Pancreas (tissue), 10 donors: ENCODE measurements at places on chromosomes 7 and 10. TPM values are rescaled to one million over a fixed set of nuclear protein-coding genes. Genes with fewer than 3 reads are reported as not detected.

GRCh38 chr10:98431016-98431415 is 15.7 kb downstream of the HPS1 start:
- H3K27ac ChIP-seq = no peak overlapping the region
- H3K36me3 ChIP-seq = peaks cover 18% of the 10 kb centered on the region
- no peak overlapping the region for H3K4me3 ChIP-seq

The SPDYE1 gene
- total RNA-seq = not detected

GRCh38 chr7:103343758-103344452 is 662 bp downstream of the DNAJC2 start:
- H3K27me3 ChIP-seq = no peaks in the 10 kb centered on the region
- no peak for DNase-seq
- peak overlapping the region; percentile 96 for H3K4me3 ChIP-seq

- no peak overlapping the region for H3K27ac ChIP-seq
- H3K36me3 ChIP-seq = no peaks in the 10 kb centered on the region
- H3K4me3 ChIP-seq = no peak overlapping the region
- H3K27me3 ChIP-seq = no peaks in the 10 kb centered on the region
- DNase-seq = no peak
- no peaks in the 10 kb centered on the region for H3K4me1 ChIP-seq
Measured at GRCh38 chr7:86914551-86914950, 144.9 kb downstream of the ELAPOR2 start.

- no peak overlapping the region for H3K27ac ChIP-seq
- no peak for DNase-seq
- no peak overlapping the region for H3K4me3 ChIP-seq
- H3K36me3 ChIP-seq = no peaks in the 10 kb centered on the region
- no peaks in the 10 kb centered on the region for H3K27me3 ChIP-seq
Measured at GRCh38 chr10:97047788-97048187, 138.0 kb downstream of the SLIT1 start.

GRCh38 chr10:119364645-119365600 is 157.6 kb downstream of the GRK5 start:
- peaks cover 12% of the 10 kb centered on the region for H3K4me1 ChIP-seq
- H3K4me3 ChIP-seq = no peak overlapping the region
- H3K27me3 ChIP-seq = no peaks in the 10 kb centered on the region

The TFR2 gene
- 0.51 TPM for total RNA-seq

The NME8 gene
- not detected for total RNA-seq

DNA sequence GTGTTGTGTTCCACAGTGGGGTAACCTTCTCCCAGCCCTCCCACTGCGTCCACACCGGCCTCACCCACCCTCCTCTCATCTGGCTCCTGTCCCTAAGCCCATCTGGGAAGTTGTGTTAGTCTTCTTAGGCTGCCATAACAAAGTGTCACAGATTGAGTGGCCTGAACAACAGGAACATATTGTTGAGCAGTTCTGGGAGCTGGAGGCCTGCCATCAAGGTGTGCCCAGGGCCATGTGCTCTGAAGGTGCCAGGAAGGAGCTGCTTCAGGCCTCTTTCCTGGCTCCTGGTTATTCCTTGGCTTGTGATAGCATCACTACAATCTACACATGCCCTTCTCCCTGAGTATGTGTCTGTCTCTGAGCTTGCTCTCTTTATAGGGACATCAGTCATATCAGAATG is 327.6 kb upstream of the COBL start:
- no peaks in the 10 kb centered on the region for H3K4me1 ChIP-seq
- H3K4me3 ChIP-seq = no peak overlapping the region
- no peaks in the 10 kb centered on the region for H3K27me3 ChIP-seq
- H3K27ac ChIP-seq = no peak overlapping the region
- DNase-seq = no peak
- no peaks in the 10 kb centered on the region for H3K36me3 ChIP-seq

- H3K36me3 ChIP-seq = no peaks in the 10 kb centered on the region
- no peaks in the 10 kb centered on the region for H3K27me3 ChIP-seq
- DNase-seq = no peak
- H3K27ac ChIP-seq = no peak overlapping the region
- no peak overlapping the region for H3K4me3 ChIP-seq
- no peaks in the 10 kb centered on the region for H3K4me1 ChIP-seq
Measured at GRCh38 chr7:158726277-158726807, 21.7 kb upstream of the NCAPG2 start.

- DNase-seq = peak; percentile 61
- peak overlapping the region; percentile 2 for H3K27ac ChIP-seq
- no peaks in the 10 kb centered on the region for H3K27me3 ChIP-seq
- no peaks in the 10 kb centered on the region for H3K4me1 ChIP-seq
Measured at GRCh38 chr10:116631871-116632295, 11.1 kb downstream of the PNLIPRP2 start.

DNA sequence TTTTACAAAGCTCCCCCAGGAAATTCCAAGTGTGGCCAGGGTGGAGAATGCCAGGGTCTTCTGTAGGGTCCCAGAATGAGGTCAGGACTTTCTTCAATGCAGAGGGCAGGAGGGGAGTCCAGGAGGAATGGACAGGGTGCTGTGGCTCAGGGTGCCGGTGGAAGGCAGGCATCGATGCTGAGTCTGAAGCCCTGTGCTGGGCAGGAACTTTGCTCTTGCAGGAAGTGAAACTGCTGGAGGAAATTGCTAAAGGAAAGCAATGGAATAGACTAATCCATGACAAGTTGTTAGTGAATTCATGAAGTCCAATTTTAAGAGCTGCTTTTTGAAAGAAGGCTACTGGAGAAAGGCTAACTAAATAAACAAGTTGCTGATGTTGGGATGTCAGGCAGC is 14.8 kb downstream of the PTPRE start:
- no peaks in the 10 kb centered on the region for H3K27me3 ChIP-seq
- no peaks in the 10 kb centered on the region for H3K4me1 ChIP-seq
- H3K36me3 ChIP-seq = no peaks in the 10 kb centered on the region
- no peak overlapping the region for H3K27ac ChIP-seq
- DNase-seq = no peak

DNA sequence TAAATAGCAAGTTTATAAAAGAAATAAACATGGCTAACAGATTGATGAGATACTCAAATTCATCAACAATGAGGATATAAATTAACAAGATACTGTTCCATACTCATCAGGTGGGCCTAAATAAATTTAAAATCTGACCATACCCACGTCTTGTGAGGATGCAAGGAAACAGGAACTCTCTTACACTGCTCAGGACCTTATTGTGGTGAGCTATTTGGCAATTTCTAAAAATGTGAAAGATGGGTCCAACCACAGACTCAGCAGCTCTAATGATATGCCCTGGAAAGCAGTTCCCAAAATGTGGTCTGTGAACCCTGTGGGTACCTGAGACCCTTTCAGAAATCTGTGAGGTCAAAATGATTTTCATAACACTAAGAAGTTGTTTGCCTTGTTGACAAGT is 21.5 kb downstream of the RPP38 start:
- no peak overlapping the region for H3K27ac ChIP-seq
- H3K27me3 ChIP-seq = no peaks in the 10 kb centered on the region
- no peak for DNase-seq
- no peak overlapping the region for H3K4me3 ChIP-seq
- H3K36me3 ChIP-seq = no peaks in the 10 kb centered on the region

The NANOS1 gene
- total RNA-seq = 0.56 TPM

DNA sequence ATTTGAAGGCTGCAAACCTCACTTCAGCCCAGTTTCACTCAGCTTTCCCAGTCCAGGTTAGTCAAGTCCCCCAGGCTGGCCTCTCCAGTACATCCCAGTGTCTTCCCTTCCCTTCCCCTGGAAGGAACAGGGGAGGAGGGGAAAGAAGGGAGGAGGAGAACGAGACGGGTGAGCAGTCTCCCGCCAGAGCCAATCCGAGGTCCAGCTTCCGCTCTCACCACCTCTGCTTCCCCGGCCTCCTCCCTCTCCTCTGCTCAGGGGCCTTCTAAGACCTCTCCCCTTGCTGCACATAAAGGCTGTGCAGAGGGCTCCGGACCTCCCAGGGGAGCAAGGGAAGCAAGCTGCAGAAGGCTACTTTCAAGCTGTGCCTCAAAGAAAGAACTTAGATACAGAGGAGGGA is 4.1 kb downstream of the ATG9B start:
- H3K27me3 ChIP-seq = peaks cover 8% of the 10 kb centered on the region
- no peak overlapping the region for H3K4me3 ChIP-seq
- H3K27ac ChIP-seq = no peak overlapping the region
- H3K36me3 ChIP-seq = no peaks in the 10 kb centered on the region

DNA sequence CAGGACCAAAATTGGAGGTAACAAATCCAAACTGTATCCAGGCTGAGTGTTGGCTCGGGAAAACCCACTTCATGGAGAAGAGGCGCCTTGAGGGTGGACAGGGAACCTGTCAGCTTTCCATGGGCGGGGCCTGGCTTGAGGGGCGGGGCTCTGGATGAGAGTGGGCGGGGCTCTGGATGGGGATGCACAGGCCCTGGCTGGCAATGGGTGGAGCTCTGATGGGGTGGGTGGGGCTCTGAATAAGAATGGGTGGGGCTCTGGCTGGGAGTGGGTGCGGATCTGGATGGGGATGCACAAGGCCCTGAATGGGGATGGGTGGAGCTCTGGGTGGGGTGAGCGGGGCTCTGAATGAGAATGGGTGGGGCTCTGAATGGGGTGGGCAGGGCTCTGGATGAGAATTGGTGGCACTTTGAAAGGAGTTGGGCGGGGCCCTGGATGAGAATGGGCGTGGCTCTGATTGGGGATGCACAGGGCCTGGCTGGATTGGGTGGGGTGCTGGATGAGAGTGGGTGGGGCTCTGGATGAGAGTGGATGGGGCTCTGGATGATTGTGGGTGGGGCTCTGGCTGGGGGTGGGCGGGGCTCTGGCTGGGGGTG is 96.6 kb upstream of the NPTX2 start:
- H3K4me3 ChIP-seq = no peak overlapping the region
- no peaks in the 10 kb centered on the region for H3K27me3 ChIP-seq
- DNase-seq = no peak
- no peak overlapping the region for H3K27ac ChIP-seq
- no peaks in the 10 kb centered on the region for H3K36me3 ChIP-seq

GRCh38 chr7:102472126-102473041 is 6.3 kb downstream of the POLR2J start:
- peak; percentile 13 for DNase-seq
- H3K4me3 ChIP-seq = no peak overlapping the region
- no peaks in the 10 kb centered on the region for H3K4me1 ChIP-seq
- no peaks in the 10 kb centered on the region for H3K36me3 ChIP-seq

The AS3MT gene
- 3.1 TPM for total RNA-seq

The INHBA gene
- 0.05 TPM for total RNA-seq

The ZNF425 gene
- total RNA-seq = 0.52 TPM

DNA sequence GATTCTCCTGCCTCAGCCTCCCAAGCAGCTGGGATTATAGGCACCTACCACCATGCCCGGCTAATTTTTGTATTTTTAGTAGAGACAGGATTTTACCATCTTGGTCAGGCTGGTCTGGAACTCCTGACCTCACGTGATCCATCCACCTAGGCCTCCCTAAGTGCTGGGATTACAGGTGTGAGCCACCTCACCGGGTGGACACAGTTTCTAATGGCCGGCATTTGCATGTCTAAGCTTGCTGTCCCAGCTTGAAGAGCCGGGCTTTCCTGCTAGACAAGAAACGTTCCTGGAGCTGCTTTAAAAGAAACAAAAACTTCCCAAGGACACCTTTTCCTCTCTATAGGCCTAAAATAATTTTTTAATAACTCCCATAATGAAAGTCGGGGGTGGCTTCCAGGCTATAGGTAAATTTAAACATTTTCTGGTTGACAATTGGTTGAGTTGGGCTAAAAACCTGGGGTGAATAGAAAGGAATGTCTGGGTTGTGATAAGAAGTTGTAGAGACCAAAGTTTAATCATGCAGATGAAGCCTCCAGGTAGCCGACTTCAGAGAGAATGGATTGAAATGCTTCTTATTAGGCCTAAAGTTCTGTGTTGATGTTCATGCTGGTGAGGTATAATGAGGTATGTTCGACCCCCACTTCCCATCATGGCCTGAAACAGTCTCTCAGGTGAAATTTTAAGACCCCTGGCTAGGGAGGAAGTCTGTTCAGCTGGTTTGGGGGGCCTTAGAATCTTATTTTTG is 8.8 kb downstream of the ACADSB start:
- no peaks in the 10 kb centered on the region for H3K27me3 ChIP-seq
- DNase-seq = no peak
- H3K4me1 ChIP-seq = peaks cover 17% of the 10 kb centered on the region
- H3K4me3 ChIP-seq = no peak overlapping the region
- H3K27ac ChIP-seq = no peak overlapping the region

DNA sequence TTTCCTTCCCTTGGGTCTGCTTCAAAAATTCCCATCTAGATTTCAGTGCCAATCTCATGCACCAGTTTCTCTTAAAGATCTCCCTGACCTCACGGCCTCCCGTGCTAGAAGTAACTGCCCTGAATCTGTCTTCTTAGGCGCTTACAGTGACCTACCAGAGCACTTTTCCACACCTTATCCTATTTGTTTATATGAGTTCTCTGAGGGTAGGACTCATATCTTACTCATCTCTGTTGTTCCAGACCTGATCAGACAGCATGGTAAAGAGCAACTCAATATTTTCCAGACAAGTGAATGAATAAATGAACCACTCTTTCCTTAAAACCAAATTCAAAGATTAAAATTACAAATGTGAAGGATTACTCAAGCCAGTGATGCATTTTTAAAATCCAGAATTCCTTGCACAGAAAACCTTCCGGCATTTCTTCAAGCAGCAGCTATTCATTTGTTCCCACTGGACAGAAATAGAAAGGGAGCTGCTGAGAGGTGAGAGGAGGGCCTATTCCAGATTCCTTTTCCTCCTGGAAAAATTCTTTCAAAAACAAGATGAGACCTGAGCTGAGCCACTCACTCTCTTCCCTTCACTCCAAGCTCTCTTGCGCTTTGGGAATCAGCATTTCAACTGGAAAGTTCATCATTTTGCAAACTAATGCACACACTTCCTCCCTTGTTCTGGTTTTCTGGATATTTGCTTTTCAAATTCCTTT is 94.6 kb downstream of the ELMO1 start:
- no peak overlapping the region for H3K4me3 ChIP-seq
- DNase-seq = no peak
- no peaks in the 10 kb centered on the region for H3K4me1 ChIP-seq
- no peaks in the 10 kb centered on the region for H3K36me3 ChIP-seq
- H3K27me3 ChIP-seq = no peaks in the 10 kb centered on the region

DNA sequence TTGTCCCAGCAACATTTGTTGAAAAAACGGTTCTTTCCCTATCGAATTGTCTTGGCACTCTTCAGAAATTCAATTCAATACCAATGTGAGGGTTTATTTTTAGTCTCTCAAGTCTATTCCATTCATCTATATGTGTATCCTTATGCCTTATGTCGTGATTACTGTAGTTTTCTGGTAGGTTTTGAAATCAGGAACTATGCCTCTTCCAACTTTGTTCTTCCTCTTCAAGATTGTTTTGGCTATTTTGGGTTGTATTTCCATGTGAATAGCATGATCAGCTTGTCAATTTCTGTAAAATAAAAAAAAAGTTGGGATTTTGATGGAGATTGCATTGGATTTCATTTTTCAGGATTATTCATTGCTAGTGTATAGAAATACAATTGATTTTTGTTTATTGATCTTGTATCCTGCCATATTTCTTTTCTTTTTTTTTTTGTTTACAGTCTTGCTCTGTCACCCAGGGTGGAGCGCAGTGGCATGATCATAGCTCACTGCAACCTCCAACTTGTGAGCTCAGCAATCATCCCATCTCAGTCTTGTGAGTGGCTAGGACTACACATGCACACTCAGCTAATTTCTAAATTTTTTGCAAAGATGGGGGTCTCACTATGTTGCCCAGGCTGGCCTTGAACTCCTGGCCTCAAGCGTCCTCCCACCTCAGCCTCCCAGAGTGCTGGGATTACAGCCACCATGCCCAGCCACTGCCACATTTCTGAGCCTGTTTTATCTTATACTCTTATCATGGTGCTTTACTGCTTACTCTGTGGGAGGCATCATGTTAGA is 46.2 kb upstream of the MKLN1 start:
- no peak for DNase-seq
- H3K27me3 ChIP-seq = no peaks in the 10 kb centered on the region
- no peak overlapping the region for H3K4me3 ChIP-seq
- H3K27ac ChIP-seq = no peak overlapping the region
- H3K36me3 ChIP-seq = no peaks in the 10 kb centered on the region

- no peak overlapping the region for H3K27ac ChIP-seq
- no peak for DNase-seq
- H3K36me3 ChIP-seq = no peaks in the 10 kb centered on the region
- H3K4me3 ChIP-seq = no peak overlapping the region
Measured at GRCh38 chr10:104099941-104100340, 14.3 kb upstream of the COL17A1 start.
